ENCODE measurements at places on chromosomes 2 and 18. TPM values are rescaled to one million over a fixed set of nuclear protein-coding genes. Genes with fewer than 3 reads are reported as not detected.

BOK gene
- total RNA-seq: 47.5 TPM

GRCh38 chr2:191679818-191680600 lies 2.1 kb downstream of the NABP1 start:
- no peak for DNase-seq

DNA sequence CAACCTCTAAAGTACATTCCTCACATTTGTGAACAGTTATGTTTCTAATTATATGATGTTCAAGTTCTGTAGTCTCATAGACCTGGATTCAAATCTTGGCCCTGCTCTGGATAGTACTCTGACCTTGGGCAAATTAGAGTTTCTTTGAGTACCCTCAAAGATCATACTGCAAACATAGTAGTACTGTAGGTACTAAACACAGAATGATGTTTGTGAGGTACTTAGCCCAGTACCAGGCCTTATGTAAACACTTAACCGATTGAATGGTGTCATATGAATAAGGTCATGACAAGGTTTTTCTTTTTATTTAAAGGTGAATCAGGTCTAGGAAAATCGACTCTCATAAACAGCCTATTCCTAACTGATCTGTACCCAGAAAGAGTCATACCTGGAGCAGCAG lies 19.1 kb downstream of the SEPTIN2 start:
- DNase-seq: no peak

DNA sequence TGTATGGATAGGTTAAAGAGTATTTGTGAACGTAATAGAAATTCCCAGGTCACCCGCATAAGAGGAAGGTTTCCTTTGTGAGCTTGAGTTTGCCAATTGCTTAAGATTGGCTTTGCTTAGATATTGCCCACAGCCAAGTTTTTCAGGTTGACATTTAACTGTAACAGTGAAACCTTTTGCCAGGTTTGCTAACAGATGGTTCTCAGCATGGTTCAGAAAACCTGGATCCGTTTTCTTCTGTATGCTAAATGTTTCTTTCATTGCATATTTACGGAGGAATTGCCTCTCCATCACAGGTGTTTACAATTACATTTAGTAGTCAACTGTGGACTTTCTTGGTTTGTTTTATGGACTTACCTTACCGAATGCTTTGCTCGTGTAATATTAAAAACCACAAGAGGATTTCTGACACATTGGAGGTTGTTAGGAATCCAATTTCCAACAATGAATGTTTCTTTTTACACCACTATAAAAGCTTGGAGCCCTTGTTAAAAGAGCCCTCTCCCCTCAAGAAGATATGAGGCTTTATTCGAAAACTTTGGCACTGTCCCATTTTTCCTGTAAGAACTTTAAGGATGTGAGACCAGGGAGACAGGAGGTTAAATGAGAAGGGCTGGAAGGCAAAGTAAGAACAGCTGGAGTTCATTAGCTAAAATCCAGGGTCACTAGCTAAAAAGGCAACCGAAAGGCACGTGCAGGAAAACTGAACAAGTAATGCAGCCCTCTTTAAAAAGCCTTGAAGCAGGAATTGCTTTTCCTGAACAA lies 7.8 kb downstream of the CDK15 start:
- no peak for DNase-seq

DNA sequence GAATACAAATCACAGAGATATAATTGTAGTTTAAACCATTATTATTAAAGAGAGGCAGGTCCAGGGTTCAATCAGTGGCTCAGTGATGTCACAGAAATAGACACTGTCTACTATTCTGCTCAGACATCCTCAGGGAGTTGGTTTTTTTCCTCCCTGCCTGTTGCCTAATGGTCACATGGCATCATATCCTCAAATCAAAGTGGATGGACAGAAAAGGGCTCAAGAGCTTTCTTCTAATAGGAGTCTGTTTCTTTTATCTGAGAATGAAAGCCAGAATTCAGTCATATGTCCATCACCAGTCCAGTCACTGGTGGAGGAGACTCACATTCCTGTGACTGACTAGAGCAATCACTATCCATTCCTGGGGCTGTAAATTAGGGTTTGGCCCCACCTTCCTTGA lies 27.9 kb upstream of the EPC2 start:
- no peak for DNase-seq
